ENCODE measurements at places on chromosomes 4 and X.
A peak's percentile ranks its signal among the peaks of the same experiment; 100 is the strongest.

DNA sequence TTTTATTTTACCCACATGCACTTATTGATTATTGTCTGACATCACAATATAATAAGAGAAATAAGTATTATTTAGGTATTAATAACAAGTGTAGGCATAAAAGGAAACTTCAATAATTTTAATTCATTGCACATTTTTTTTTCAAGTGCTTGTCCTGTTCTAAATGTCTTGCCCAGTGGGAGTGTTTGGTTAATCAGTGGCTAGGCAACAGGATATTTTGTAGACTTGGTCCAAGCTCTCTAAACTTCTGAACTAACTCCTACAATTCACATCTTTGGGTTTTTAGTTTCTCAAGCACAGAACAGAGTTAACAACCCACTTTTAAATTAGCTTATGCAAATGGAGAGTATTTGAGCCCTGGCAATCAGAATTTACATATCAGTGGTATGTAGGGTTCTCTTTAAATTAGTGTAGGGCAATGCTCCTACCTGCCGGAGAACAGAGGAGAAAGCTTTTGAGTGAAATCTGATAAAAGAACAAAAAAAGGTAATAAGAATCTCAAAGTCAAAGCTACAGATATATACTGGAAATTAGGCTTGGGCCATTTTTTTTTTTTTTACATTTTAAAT is 353.5 kb downstream of the ADGRL3 start:
- DNase-seq = no peak

DNA sequence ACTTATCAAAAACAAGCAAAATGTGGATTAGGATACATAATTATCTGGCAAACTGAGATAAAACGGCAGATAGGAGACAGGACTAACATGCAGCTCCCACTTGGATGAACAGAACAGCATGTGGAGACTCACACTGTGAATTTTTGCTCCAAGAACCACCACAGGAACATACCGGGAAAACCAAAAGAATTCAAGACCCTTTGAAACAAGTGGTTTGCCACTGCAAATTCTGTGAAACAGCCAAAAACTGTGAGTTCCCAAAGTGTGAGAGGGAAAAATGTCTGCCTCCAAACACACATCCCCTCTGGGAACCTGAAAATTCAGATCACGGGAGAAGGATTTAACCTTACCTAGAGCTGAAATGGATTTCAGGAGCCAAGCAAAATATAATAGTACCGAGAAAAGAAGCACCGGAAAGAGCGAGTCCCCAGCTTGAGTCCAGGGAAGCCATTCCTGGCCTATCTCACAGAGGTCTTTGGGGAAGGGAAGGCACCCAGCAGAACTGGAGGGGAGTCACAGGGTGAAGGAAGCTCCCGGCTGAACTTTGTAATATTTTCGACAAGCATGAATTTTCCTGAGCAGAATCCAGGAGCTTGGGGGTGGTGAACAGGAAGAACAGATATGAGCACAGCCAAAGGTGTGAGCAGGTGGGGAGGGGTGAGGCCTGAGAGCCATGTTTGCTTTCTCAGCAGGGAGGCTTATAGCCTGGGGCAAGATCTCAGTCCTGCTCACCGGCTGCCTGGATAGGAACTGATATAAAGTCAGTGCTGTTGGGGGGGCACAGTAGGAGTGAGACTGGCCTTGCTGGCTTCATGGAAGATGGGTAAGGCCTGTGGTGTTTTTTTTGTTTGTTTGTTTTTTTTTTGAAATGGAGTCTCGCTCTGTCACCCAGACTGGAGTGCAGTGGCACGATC is 23.9 kb downstream of the MANBA start:
- no peak for DNase-seq

DNA sequence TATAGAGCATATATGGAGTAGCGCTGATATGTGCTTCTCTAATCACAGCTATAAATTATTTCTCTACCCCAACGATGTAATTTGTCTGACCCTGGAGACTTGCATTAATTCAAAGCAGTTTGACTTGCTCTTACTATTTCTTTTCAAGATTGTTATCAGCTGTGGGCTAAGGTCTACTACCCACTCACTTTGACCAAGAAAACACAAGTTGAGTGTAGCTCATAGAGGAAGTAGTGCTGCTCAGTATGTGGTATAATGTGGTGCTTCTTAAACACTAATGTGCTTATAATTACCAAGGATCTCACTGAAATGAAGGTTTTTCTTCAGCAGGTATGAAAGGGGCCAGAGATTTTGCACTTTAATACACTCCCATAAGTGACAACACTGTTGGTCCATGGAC is 70.1 kb downstream of the INPP4B start:
- no peak for DNase-seq

GRCh38 chr4:120544838-120545237 is 377.7 kb downstream of the PRDM5 start:
- DNase-seq = no peak

DNA sequence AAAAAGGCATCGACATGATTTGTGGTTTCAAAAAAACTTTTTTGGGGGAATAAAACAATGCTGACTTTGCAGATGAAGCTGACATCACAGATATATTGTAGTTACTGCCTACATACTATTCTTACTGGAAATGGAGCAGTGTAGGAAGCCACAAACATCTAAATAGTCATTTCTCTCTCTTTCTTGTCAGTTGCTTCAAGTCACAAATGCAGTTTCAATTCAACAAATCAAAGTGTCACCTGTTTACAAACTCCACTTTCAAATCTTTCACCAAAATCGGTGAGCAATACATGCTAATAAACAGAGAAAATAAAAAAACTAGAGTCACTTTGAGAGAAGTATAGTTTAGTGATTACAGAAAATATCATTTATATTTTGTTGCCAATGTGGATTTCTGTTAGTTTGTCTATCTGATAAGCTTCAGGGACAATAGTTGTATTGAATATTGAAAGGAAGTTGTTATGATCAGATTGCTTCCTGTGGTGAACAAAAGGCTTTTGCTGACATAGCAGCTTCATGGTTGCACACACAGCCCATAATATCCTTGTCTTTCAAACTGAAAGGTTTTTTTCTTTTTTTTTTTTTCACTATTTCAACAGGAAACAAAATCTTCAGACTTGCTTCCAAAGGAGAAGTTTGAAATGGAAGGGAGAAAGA is 49.7 kb upstream of the PTPN13 start:
- DNase-seq = no peak

DNA sequence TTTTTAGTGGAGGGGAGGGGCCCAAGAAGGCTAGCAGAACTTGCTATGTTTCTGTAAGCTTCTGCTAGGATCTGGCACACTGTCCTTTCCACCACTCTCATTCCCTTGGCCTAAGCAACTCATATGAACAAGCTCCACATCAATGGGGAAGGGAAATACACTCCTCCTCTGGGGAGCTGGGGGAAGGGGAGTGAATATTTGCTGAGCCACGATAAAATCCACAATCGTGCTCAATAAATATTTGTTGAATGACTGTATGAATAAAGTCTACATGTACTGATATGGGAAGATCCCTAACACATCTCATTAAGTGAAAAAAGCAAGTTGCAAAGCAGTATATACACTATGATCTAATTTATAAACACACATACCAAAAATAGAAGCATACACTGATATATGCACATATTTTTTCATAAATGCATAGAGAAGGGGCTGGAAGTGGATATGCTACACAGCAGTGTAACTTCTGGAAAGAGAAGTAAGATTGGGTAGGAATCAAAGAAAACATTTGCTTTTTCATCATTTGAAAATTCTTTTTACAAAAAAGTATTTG is 95.8 kb upstream of the EFHC2 start:
- no peak for DNase-seq

GRCh38 chr4:111398906-111399330 is 746.3 kb upstream of the FAM241A start:
- DNase-seq = peak; percentile 49

GRCh38 chr4:82905205-82905604 is 4.7 kb downstream of the THAP9 start:
- DNase-seq = no peak

DNA sequence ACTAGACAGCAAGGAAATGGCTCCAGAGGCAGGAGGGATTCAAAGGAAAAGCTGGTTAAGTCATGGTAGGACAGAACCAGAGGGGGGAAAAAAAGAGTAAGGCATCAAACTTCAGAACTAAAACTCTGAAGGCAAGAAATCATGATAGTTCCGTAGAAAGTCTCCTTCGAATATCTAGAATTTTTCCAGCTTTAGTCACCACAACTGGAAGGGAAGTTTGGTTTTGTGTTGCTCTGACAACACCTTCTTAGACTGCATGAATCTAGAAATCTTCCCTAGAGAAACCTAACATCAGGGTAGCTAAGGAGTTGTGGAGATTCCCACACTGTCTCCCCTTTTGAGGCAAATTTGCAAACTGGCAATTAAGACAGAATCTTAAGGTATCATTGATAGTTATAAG is 33.7 kb downstream of the AMMECR1 start:
- DNase-seq = no peak
